Thoracic aorta endothelial cell (primary cell): ENCODE measurements at places on chromosomes 16 and 17. TPM values are rescaled to one million over a fixed set of nuclear protein-coding genes. Genes with fewer than 3 reads are reported as not detected.

The ABI3 gene
- 25.7 and 45.7 TPM in 2 replicates for total RNA-seq

The ORMDL3 gene
- total RNA-seq, result 14.9 and 19.3 TPM in 2 replicates

The C17orf107 gene
- 0.50 and 0.80 TPM in 2 replicates for total RNA-seq

The PSMD11 gene
- total RNA-seq, result 187 and 214 TPM in 2 replicates

The ABCC3 gene
- 3.9 and 4.7 TPM in 2 replicates for total RNA-seq

The SEZ6 gene
- not detected in 2 replicates for total RNA-seq

The FKBP10 gene
- total RNA-seq, result 129 and 131 TPM in 2 replicates

The VPS35L gene
- total RNA-seq, result 73.0 and 74.0 TPM in 2 replicates

The NETO2 gene
- total RNA-seq, result 52.8 and 74.2 TPM in 2 replicates

The TMEM235 gene
- 0.14 TPM in 1 of 2 replicates, not detected in the other for total RNA-seq

The RCVRN gene
- not detected in 2 replicates for total RNA-seq

The TMEM94 gene
- total RNA-seq, result 34.3 and 46.4 TPM in 2 replicates

The DEXI gene
- total RNA-seq, result 31.6 and 33.7 TPM in 2 replicates

The CACNG5 gene
- not detected in 2 replicates for total RNA-seq

The CDK5R1 gene
- 2.1 TPM in 2 replicates for total RNA-seq

The KCNG4 gene
- not detected in 2 replicates for total RNA-seq

The TIGD7 gene
- total RNA-seq, result 3.6 and 7.0 TPM in 2 replicates

The NSMCE1 gene
- total RNA-seq, result 41.0 and 50.9 TPM in 2 replicates
